ENCODE measurements at places on chromosomes 3 and 15. TPM values are rescaled to one million over a fixed set of nuclear protein-coding genes. Genes with fewer than 3 reads are reported as not detected.

DNA sequence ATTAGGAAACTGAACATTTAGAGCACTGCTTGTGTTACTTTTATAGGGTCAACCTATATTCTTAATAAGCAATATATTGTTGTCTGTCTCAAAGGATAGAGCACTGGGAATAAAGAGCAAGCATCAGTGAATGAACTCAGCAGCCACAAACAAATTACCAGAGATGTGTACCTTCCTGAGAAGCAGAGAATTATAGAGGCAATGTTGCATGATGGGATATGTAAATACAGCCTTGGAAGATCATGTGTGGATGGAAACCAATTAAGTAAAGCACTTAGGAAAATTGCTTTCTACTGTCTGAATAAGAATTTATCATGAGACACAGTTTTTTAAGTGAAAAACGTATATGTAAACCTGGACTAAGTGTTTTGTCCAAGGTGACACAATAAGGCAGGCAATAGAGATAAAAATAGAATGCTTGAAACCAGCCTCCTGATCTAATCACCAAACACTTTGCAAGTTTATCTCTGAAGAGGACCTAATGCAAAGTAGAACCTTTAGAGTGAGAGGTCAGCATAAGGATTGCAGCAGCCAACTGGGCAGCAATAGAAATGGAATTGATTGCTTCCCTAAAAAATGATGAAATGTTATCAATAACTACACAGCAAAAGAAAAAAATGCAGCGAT lies 848.0 kb downstream of the TUSC7 start:
- no peaks in the 10 kb centered on the region for H3K4me1 ChIP-seq
- H3K27ac ChIP-seq: no peak overlapping the region
- H3K4me3 ChIP-seq: no peak overlapping the region
- H3K36me3 ChIP-seq: no peaks in the 10 kb centered on the region

GRCh38 chr3:151297429-151297828 lies 19.1 kb upstream of the P2RY14 start:
- peaks cover 33% of the 10 kb centered on the region for H3K27me3 ChIP-seq
- no peak overlapping the region for H3K27ac ChIP-seq
- no peaks in the 10 kb centered on the region for H3K36me3 ChIP-seq
- no peak overlapping the region for H3K4me3 ChIP-seq
- DNase-seq: peak; percentile 14
- peaks cover 13% of the 10 kb centered on the region for H3K4me1 ChIP-seq

DNA sequence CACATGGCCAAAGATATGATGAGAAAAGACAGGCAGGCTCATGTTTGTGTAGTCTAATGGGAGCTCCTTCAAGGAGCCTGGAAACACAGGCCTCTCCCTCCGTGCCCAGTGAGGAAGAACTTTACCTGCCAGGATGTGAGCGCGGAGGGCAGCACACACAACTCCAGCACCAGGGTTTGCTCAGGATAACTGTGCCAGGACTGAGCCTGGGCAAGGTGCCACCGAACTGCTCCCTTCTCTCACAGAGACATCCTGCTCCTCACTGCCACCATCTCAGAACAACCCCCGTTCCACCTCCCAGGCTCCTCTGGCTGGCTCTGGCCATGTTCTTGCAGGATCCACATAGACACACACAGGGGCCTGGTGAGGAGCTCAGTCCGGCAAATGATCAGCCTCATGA lies 87.4 kb downstream of the NUP210 start:
- no peaks in the 10 kb centered on the region for H3K27me3 ChIP-seq
- peaks cover 65% of the 10 kb centered on the region for H3K36me3 ChIP-seq
- no peaks in the 10 kb centered on the region for H3K4me1 ChIP-seq
- H3K4me3 ChIP-seq: no peak overlapping the region
- no peak for DNase-seq

- peak overlapping the region; percentile 38 for H3K4me3 ChIP-seq
- H3K27me3 ChIP-seq: no peaks in the 10 kb centered on the region
- DNase-seq: peak; percentile 72
- peak overlapping the region; percentile 91 for H3K27ac ChIP-seq
- H3K36me3 ChIP-seq: no peaks in the 10 kb centered on the region
- H3K4me1 ChIP-seq: peaks cover 69% of the 10 kb centered on the region
These were observed 63.5 kb upstream of the KLF13 start for GRCh38 chr15:31262901-31263671.

DNA sequence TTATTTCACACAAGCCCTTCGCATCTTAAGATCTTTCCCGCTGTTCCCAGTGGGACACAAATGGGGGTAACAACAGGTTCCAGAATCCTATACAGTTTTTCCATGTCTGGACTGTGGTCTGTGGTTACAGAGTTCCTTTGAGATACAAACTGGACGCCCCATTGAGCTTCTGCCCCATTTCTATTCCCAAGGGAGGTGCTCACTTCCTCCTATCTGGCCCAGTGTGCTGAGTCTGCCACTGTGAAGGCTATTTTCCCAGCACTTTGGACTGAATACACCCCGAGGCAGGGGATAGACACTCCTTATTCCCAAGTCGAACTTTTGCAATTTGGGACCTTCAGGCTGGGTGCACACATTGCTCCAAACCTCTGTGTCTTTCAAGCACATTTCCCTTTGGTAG lies 44.0 kb downstream of the MESD start:
- H3K27me3 ChIP-seq: no peaks in the 10 kb centered on the region
- H3K4me1 ChIP-seq: no peaks in the 10 kb centered on the region
- peaks cover 24% of the 10 kb centered on the region for H3K36me3 ChIP-seq
- no peak for DNase-seq
- H3K4me3 ChIP-seq: no peak overlapping the region
- no peak overlapping the region for H3K27ac ChIP-seq

DNA sequence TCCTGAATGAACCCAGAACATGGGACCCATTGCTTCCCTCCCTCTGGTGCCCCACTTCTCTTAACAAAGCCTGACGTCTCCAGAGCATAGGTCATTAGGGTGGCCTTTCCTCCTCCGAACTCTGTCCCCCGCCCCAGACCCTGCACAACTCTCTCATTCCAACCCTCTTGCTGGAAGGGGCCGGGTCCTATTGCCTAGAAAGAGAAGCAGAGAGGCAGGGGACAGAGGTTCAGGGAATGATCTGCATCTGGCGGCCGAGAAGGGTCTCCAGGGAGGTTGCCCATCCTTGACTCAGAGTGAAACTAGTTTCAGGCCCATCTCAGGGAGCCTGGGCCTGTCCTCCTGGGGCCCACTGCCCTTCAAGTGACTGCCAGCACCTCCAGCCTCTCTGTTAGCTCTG lies 79.0 kb downstream of the LINGO1 start:
- no peak overlapping the region for H3K4me3 ChIP-seq
- H3K4me1 ChIP-seq: no peaks in the 10 kb centered on the region
- DNase-seq: no peak

GRCh38 chr15:70308735-70309434 lies 211.2 kb upstream of the TLE3 start:
- H3K4me3 ChIP-seq: no peak overlapping the region
- H3K4me1 ChIP-seq: peaks cover 9% of the 10 kb centered on the region
- DNase-seq: no peak
- H3K27me3 ChIP-seq: peaks cover 33% of the 10 kb centered on the region

The AAGAB gene
- total RNA-seq: 44.9 TPM

The RETNLB gene
- total RNA-seq: not detected

GRCh38 chr3:196335503-196335948 lies 2.7 kb downstream of the TM4SF19 start:
- no peak overlapping the region for H3K27ac ChIP-seq
- DNase-seq: no peak
- no peaks in the 10 kb centered on the region for H3K4me1 ChIP-seq
- peaks cover 3% of the 10 kb centered on the region for H3K27me3 ChIP-seq
- H3K4me3 ChIP-seq: no peak overlapping the region
- H3K36me3 ChIP-seq: no peaks in the 10 kb centered on the region

The KY gene
- not detected for total RNA-seq

DNA sequence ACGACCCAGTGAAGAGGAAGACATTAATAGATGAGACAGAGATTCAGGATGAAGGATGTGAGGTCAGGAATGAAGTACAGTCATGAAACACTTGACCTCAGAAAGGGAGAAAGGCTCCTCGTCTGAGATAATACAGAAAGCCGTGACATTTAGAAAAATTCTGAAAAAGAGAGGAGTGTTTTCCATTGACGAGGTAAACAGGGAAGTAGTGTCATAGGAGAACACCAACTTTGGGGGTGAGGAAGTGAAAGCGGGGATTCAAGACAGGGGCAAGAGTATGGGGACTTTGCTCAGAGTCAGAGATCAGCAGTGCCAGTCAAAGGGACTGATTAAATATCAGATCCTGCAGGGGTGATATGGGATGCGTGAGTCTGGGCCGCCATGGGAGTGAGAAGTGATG lies 160.9 kb downstream of the PLCL2 start:
- no peak overlapping the region for H3K27ac ChIP-seq
- no peaks in the 10 kb centered on the region for H3K27me3 ChIP-seq
- peaks cover 38% of the 10 kb centered on the region for H3K4me1 ChIP-seq
- no peak for DNase-seq
- H3K4me3 ChIP-seq: no peak overlapping the region
- peaks cover 59% of the 10 kb centered on the region for H3K36me3 ChIP-seq

DNA sequence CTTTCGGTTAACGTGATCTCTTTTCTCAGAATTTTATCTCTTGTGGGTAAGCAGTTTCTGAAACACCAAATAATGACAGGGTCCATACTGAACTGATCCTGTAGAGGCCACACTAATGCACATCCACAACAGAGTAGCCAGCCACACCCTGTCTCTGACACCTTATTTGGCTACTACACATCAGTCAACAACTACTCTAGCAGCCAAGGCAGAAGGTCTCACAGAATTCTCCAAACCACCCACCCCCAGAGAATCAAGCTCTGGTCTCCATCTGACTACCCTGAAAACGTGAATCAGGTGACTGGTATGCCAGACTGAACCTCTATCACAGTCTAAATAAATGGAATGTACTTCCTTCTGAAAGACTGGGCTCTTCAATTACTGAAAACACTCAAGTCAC lies 38.0 kb downstream of the EDC3 start:
- H3K27ac ChIP-seq: no peak overlapping the region
- peaks cover 16% of the 10 kb centered on the region for H3K36me3 ChIP-seq
- no peak overlapping the region for H3K4me3 ChIP-seq
- peaks cover 29% of the 10 kb centered on the region for H3K4me1 ChIP-seq
- no peak for DNase-seq

- no peaks in the 10 kb centered on the region for H3K36me3 ChIP-seq
- no peak overlapping the region for H3K27ac ChIP-seq
- H3K4me1 ChIP-seq: no peaks in the 10 kb centered on the region
These were observed 831.0 kb downstream of the TUSC7 start for GRCh38 chr3:117540597-117540996.

The RPP14 gene
- 25.2 TPM for total RNA-seq

DNA sequence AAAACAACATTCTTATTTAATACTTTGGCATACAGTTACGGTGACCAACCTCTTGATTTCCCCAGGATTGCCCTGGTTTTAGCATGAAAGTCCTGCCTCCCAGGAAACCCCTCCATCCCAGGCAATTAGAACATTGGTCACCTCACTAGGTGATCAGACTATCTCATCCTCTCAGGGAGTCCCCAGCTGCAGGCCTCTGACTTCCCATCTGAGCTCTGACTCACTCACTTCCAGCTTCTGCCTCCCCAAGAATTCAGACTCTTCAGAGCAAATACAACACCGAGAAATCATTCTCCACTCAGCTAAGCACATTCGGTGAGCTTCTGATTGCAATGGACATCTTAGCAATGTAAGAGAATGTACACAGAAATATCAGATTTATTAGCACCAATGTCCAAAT lies 92.4 kb upstream of the HES1 start:
- H3K4me1 ChIP-seq: peaks cover 5% of the 10 kb centered on the region
- H3K36me3 ChIP-seq: no peaks in the 10 kb centered on the region
- peaks cover 5% of the 10 kb centered on the region for H3K27me3 ChIP-seq
- no peak overlapping the region for H3K27ac ChIP-seq

DNA sequence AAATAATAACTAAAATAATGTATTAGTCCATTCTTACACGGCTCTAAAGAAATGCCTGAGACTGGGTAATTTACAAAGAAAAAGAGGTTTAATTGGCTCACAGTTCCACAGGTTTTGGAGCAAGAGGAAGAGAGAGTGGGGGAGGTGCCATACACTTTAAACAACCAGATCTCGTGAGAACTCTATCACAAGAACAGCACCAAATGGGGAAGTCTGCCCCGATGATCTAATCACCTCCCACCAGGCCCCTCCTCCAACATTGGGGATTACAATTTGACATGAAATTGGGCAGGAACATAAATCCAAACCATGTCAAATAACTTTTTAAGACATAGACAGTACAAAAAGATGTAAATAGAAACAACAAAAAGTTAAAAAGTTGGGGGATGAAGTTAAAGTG lies 63.2 kb downstream of the ILDR1 start:
- H3K36me3 ChIP-seq: peaks cover 2% of the 10 kb centered on the region
- DNase-seq: no peak
- H3K27ac ChIP-seq: no peak overlapping the region
- H3K27me3 ChIP-seq: no peaks in the 10 kb centered on the region

DNA sequence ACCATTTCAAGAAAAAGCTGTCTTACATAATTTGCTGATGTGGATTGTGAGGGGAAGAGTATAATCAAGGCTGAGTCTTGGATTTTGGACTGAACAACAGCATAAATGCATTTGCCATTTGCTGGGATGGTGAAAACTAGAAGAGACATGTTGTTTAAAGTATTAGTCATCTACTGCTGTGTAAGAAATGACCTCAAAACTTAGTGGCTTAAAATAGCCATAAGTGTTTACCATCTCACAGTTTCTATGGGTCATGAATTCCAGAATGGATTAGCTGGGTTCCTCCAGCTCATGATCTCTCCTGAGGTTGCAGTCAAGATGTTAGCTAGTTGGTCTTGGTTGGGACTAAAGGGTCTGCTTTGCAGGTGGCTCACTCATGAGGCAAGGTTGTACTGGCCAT lies 66.2 kb downstream of the SCN11A start:
- DNase-seq: no peak
- peaks cover 11% of the 10 kb centered on the region for H3K27me3 ChIP-seq
- H3K4me3 ChIP-seq: no peak overlapping the region
- H3K36me3 ChIP-seq: no peaks in the 10 kb centered on the region

The FETUB gene
- total RNA-seq: not detected

The UBE2E1 gene
- total RNA-seq: 72.6 TPM

All from activated CD4-positive, alpha-beta T cell treated with anti-CD3 and anti-CD28 coated beads, Interleukin-2, amount 10 ng/mL, durations not matched to agents 24 days and 14 days (primary cell).